ENCODE measurements at places on chromosomes 1 and 21.

DNA sequence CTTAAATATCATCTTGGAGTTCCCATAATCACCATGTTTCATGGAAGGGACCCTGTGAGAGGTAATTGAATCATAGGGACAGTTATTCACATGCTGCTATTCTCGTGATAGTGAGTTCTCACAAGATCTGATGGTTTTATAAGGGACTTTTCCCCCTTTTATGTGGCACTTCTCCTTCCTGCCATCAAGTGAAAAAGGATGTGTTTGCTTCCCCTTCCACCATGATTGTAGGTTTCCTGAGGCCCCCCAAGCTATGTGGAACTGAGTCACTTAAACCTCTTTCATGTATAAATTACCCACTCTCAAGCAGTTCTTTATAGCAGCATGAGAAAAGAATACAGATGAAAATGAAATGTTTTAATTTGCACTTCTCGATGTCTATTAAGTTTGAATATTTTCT, 112.0 kb downstream of the ZNF648 start:
- DNase-seq = no peak

DNA sequence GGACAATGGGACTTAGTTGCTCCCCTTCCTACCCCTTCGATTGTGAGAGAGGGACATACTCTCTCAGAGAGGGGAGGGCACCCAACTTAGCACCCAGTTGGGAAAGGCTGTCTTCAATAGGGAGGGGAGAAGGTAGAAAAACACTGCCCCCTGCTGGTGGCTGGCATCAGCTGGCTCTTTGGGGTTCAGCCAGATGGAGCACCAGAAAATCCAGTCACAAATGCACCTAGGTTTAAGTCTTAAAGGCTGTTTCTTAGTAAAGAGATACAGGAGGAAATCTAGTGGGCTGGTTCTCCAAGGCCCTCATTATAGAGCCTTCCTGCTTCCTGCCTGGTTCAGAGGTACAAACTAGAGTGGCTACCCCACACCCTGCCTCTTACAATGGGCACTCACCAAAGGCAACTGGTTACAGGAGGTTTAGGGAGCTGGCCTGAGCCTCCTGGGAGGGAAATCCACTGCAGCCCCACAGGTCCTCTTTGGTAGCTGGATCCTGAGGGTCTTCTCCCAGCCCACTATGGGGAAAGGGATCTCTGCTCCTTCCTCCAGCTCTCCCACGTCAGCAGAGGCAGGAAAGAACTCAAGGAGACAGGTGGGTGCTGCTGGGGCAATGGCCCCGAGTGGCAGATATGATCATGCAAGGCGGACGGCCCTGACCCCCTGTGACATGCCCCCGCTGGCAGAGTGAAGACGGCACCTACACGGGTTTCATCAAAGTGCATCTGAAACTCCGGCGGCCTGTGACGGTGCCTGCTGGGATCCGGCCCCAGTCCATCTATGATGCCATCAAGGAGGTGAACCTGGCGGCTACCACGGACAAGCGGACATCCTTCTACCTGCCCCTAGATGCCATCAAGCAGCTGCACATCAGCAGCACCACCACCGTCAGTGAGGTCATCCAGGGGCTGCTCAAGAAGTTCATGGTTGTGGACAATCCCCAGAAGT, 28.3 kb downstream of the EIF2D start:
- DNase-seq = peak; percentile 83

DNA sequence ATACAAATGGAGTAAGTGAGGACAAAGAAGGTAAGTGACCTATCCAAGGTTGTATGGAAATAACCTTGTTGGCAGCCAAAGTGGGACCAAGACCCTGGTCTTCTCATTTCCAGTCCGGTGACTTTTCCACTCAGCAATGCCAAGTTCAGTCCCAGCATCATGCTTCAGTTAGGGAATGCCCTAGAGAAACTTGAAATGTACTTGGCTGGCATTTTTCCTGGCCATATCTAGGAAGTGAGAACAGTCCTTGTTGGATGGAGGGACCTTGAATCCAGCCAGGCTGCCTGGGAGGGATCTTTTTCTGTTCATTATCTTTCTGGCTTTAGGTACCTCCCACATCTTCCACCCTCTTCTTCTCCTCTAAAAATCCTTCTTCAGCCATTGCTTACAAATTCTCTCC, 76.8 kb upstream of the UBE2U start:
- DNase-seq = no peak

GRCh38 chr1:200310824-200311223, 99.0 kb downstream of the ZNF281 start:
- DNase-seq = no peak

DNA sequence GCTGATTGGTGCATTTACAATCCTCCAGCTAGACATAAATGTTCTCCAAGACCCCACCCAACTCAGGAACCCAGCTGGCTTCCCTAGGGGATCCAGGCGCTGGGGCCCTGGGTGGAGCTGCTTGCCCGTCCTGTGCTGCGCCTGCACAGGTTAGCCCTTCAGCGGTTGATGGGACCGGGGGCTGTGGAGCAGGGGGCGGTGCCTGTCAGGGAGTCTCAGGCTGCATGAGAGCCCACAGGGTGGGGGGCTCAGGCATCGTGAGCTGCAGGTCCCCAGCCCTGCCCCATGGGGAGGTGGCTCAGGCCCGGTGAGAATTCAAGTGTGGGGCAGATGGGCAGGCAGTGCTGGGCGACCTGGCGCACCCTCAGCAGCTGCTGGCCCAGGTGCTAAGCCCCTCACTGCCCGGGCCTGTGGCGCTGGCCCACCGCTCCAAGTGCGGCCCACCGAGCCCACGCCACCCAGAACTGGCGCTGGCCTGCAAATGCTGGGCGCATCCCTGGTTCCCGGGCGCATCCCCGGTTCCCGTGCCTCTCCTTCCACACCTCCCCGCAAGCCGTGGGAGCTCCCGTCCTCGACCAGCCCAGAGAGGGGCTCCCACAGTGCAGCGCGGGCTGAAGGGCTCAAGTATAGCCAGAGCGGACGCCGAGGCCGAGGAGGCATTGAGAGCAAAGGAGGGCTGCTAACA, 23.1 kb upstream of the CLCA4 start:
- DNase-seq = no peak

GRCh38 chr1:235244974-235245592, 82.9 kb downstream of the ARID4B start:
- no peak for DNase-seq

- no peak for DNase-seq
Observed at GRCh38 chr1:28775121-28775942, 36.6 kb upstream of the OPRD1 start.

- no peak for DNase-seq
Observed at GRCh38 chr1:37433171-37433570, 41.2 kb upstream of the ZC3H12A start.

DNA sequence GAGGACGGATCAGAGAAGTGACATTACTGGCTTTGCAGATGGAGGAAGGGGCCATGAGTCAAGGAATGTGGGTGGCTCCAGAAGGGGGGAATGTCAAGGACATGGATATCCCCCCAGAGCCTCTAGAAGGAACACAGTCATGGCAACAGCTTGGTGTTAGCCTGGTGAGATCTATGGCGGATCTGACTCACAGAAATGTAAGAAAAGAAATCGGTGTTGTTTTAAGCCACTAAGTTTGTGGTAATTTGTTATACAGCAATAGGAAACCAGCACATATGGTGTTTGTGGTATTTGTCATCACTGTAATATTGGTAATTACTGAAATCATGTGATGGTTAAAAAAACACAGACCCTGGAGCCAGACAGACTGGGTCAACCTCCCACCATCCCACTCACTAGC, 236.2 kb downstream of the SETD4 start:
- no peak for DNase-seq
